ENCODE measurements at places on chromosomes 16 and 17.

DNA sequence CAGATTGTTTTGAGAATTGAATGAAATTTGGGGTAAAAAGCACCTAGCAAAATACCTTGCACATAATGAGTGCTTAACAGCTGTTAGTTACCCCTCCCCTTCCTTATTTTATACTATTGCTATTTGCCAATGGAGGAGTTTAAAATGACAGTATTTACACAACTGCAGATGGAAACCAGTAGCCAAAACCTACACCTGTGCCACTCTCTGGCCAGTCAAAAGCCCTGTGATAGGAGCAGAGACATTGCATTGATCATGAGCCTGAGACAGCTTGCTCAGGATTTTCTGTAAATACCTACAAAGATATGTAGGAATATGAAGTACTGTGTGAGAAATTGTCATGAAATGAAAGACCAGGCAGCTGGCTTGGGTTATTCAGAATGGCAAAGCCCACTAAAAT, 115.3 kb upstream of the HLF start:
- DNase-seq, result no peak

DNA sequence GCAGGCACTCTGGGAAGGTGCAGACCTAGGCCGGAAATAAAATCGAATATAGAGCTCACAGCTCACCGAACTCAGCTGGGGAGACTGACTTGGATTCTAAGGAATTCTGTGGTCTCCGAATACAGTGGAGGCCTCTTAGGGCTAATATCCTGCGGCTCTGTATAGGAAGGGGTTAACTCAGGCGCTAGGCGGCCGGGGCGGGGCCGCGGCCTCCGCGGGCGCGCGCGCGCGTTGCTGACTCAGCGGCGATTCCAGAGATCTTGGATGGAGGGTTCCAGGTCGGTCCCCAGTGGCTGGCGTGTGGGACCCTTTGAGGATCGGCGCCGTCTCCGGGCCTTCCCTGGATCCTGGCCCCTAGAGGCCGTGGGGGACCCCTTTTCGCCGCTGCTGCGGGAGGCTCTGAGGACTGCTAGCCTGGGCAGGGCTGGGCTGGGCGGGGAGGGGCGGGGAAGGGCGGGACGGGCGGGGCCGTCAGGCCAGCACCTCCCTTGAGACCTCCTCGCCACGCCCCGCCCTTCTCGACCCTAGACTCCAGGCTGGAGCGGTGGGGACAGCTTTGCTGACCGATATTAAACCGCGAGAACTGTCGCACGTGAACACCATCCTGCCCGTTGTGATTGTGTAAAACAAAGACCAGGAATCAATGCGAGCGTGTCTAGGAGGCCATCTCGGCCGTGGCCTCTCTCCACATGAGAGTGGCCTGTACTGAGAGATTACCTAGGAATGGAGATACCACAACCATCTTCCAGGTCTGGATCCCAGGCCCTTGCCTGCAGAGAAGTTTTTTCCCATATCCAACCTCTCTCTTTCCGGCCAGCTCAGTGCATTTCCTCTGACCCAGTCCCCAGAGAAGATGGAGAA, 1.4 kb upstream of the PLEKHH3 start:
- DNase-seq, result peak; percentile 69

- no peak for DNase-seq
Measured at GRCh38 chr17:76122431-76123190, 18.4 kb downstream of the FOXJ1 start.

DNA sequence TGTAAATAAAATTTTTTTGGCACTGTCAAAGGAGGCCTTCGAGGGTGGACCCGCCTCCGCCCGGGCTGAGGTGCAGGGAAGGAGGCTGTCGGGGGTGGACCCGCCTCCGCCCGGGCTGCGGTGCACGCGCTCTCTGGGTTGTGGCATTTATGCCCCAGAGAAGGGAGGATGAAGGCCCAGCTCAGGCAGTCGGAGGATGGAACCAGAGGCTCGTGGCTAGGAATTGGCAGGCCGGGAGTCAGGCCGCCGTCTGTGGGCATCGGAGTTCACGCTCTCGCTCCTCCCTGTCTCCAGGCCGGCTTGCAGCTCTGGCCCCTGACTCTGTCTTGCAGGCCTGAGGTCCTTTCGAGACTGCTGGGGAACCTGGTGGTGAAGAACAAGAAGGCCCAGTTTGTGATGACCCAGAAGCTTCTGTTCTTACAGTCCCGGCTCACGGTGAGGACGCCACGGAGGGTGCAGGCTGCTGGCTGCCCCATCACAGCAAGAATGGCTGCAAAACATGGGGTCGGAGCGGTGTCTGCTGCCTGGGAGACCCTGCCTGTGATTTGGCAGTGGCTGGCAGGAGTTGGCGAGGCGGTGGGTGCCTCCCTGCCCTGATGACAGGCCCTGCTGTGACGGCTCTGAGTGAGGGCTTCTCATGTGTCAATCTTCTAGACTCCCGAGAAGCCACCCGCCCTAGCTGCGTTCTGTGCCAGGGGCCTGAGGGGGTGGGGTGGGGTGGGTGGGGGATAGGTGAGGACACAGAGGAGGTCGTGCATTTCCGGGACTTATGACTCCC, 5.9 kb downstream of the TELO2 start:
- no peak for DNase-seq

- no peak for DNase-seq
Measured at GRCh38 chr17:64008346-64008745, 10.2 kb downstream of the PRR29 start.

DNA sequence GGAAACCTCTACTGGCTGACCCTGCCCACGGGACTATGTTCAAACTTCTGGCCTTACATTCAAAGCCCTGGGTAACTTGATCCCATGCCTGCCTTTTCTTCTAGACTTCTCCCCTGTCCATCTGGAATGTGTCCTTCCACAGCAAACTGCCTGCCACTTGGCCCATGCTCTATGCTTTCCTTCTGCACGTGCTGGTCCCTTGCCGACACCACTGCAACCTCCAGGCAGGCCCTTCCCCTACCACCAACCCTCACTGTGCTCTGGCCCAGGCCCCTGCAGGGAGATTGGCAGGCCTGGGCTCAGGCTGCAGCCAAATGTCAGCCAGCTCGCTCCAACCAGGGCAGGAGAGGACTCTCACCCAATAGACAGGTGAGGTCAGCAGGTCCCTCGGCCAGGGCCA, 11.0 kb downstream of the HSD11B2 start:
- DNase-seq, result no peak
